ENCODE measurements at places on chromosomes 1 and 21. TPM values are rescaled to one million over a fixed set of nuclear protein-coding genes. Genes with fewer than 3 reads are reported as not detected.

SERPINC1 gene
- not detected for total RNA-seq

RHBDL2 gene
- total RNA-seq, result 0.46 TPM

NR5A2 gene
- total RNA-seq, result 0.69 TPM

LCA5L gene
- 1.2 TPM for total RNA-seq

TMPRSS3 gene
- total RNA-seq, result 0.23 TPM

TTC22 gene
- total RNA-seq, result 1.2 TPM

KRTAP13-2 gene
- not detected for total RNA-seq

GUCA2B gene
- not detected for total RNA-seq

SPRR2B gene
- total RNA-seq, result not detected

CR1 gene
- 0.46 TPM for total RNA-seq

OR2L8 gene
- 2.5 TPM for total RNA-seq

LRRC71 gene
- 1.2 TPM for total RNA-seq

IER5 gene
- 12.5 TPM for total RNA-seq

IL20 gene
- total RNA-seq, result not detected

SHE gene
- 2.5 TPM for total RNA-seq

CHAF1B gene
- 3.9 TPM for total RNA-seq

FOXO6 gene
- 4.8 TPM for total RNA-seq

CITED4 gene
- 3.0 TPM for total RNA-seq

OVAAL gene
- total RNA-seq, result not detected

AXDND1 gene
- 0.69 TPM for total RNA-seq

NTRK1 gene
- total RNA-seq, result 6.2 TPM

NEGR1 gene
- total RNA-seq, result 149 TPM

FAM43B gene
- 8.5 TPM for total RNA-seq

KRTAP10-1 gene
- total RNA-seq, result not detected

PADI1 gene
- 0.92 TPM for total RNA-seq

ACP6 gene
- total RNA-seq, result 14.5 TPM

SLC9C2 gene
- total RNA-seq, result 4.8 TPM

CHD5 gene
- total RNA-seq, result 64.1 TPM

PRRC2C gene
- total RNA-seq, result 49.8 TPM

SARS1 gene
- total RNA-seq, result 136 TPM

KDM5B gene
- 125 TPM for total RNA-seq

CFAP107 gene
- total RNA-seq, result 3.0 TPM

EDEM3 gene
- total RNA-seq, result 79.4 TPM

CD1B gene
- not detected for total RNA-seq

GJB5 gene
- total RNA-seq, result not detected

FMO2 gene
- total RNA-seq, result 1.2 TPM

TRIM46 gene
- total RNA-seq, result 21.2 TPM
